Suppressor macrophage (primary cell): ENCODE measurements at places on chromosomes 1 and 21.
A peak's percentile ranks its signal among the peaks of the same experiment; 100 is the strongest.

DNA sequence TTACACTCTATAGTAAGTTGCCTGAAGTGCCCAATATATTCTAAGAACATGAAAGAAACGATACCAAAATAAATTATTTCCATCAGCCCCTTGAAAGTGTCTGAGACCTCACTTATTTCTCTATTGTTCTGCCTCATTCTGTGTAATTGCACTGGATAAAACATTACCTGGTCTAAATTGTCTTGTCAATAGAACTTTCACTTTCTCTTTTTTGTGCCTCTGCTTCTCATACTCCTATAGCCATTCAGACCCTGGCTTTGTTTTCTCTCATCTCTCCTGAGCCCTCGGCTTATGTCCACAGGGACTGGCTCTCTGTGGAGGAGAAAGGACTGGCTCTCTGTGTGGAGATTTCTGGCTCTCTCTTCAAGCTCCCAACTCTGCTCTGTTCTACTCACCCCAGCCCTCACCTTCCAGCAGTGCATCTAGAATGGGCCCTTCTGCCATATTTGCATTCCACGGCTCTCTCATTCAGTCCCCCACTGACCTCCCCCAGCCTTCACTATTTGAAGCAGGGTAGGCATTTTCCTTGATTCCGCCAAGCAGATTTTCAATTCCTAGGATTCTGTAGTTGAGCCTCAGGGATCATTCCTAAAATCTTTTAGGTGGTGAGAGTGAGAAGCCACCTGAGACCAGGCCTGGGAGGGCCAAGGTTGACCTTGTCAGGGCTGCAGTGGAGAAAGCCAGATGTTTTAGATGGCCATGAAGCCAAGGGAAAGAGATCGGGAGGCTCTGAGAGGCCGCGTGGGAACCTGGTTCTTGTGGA, 15.9 kb upstream of the GALNT2 start:
- DNase-seq: no peak

DNA sequence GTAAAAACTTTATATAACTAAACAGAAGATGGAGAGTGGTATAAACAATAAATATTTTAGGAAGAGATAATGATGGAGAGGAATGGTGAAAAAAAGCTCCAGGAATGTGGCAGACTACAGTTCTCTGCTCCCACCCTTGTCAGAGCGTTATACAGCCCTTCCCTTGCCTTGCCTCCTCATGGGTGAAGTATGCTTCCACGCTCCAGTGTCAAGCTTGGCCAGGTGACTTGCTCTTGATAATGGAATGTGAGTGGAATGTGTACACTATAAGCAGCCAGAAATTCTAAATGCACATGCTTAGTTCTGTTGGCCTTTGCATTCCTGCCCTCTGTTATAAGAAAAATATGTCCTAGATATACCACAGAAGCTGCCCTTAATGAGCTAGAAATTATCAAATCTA, 24.7 kb upstream of the POGK start:
- DNase-seq: no peak

GRCh38 chr1:9720785-9721605, 69.5 kb downstream of the PIK3CD start:
- no peak for DNase-seq

DNA sequence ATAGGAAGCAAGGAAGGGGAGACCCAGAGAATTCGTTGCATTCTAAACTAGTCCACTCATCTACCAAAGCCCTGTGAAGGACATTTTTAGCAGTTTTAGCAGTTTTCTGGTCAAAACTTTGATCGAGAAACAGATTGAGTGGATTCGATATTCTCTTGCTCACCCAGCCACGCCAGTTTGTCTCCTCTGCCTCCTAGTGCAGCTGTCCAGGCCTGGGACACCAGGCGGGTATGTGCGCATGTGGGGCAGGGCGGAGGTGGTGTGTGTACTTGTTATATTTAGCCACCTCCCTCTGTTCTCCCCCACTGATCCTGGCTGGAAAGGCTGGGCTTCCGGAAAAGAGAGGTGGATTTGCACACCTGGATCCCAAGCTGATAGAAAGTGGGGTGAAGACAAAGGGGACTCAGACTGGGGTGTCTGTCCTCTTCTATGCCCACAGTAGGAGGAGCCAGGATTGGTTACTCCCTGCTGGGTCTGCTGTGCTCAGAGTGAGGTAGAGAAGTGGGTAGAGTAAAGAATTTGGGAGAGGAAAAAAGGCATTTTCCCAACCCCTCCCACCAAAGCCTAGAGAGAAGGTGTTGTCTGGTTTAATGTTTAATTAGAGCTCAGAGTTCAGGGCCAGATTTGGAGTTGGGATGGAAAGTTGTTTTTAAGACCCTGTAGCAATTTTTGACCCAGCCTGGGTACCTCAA, 3.8 kb downstream of the LMNA start:
- no peak for DNase-seq

GRCh38 chr1:62425041-62425440, 11.8 kb upstream of the USP1 start:
- DNase-seq: peak; percentile 18
